Forelimb muscle (tissue), 1 donor: ENCODE measurements at places on chromosomes 12 and 14. TPM values are rescaled to one million over a fixed set of nuclear protein-coding genes. Genes with fewer than 3 reads are reported as not detected.

NDRG2 gene
- polyA plus RNA-seq, result 183 TPM

CCND2 gene
- polyA plus RNA-seq, result 80.7 TPM

AGAP2 gene
- polyA plus RNA-seq, result 8.2 TPM

PROX2 gene
- polyA plus RNA-seq, result 0.85 TPM

PEX5 gene
- polyA plus RNA-seq, result 40.0 TPM

FRMD6 gene
- polyA plus RNA-seq, result 22.6 TPM

FBXW8 gene
- polyA plus RNA-seq, result 13.3 TPM

POTEM gene
- polyA plus RNA-seq, result not detected

NKX2-1 gene
- not detected for polyA plus RNA-seq

TAS2R8 gene
- polyA plus RNA-seq, result not detected

KRT73 gene
- not detected for polyA plus RNA-seq

HPD gene
- 0.08 TPM for polyA plus RNA-seq

DCN gene
- 1,348 TPM for polyA plus RNA-seq
